ENCODE measurements at places on chromosomes 4 and X.

- peak; percentile 5 for DNase-seq
Observed at GRCh38 chrX:44244008-44244407, 99.5 kb downstream of the EFHC2 start.

DNA sequence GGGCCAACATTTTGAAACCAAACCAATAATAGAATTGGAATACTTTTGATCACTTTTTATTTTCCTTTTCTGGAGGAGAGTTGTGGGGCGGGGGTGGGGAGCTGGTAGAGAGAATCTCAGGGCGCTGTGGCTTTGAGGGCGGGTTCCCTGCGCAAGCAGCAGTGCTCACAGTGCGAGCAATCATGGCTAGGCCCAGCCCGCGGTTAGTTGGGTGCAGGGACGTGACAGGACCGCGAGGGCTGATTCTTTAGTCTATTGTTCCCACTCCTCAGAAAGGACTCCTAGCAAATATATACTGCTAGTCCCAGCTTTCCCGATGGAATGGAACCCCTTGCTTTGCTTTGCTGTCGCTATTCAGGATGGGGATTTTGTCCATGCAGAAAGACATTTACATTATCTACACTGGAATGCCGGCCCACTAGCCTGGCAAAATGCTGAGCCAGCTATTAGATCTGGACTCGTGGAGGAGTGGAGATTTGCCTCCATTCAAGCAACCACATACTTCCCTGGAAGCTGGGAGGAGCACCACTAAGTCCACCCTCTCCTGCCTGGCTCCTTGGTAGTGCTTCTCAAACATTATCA lies 23.9 kb upstream of the APLN start:
- peak; percentile 59 for DNase-seq

- DNase-seq: no peak
Observed at GRCh38 chr4:2361366-2362265, 56.8 kb downstream of the ZFYVE28 start.

DNA sequence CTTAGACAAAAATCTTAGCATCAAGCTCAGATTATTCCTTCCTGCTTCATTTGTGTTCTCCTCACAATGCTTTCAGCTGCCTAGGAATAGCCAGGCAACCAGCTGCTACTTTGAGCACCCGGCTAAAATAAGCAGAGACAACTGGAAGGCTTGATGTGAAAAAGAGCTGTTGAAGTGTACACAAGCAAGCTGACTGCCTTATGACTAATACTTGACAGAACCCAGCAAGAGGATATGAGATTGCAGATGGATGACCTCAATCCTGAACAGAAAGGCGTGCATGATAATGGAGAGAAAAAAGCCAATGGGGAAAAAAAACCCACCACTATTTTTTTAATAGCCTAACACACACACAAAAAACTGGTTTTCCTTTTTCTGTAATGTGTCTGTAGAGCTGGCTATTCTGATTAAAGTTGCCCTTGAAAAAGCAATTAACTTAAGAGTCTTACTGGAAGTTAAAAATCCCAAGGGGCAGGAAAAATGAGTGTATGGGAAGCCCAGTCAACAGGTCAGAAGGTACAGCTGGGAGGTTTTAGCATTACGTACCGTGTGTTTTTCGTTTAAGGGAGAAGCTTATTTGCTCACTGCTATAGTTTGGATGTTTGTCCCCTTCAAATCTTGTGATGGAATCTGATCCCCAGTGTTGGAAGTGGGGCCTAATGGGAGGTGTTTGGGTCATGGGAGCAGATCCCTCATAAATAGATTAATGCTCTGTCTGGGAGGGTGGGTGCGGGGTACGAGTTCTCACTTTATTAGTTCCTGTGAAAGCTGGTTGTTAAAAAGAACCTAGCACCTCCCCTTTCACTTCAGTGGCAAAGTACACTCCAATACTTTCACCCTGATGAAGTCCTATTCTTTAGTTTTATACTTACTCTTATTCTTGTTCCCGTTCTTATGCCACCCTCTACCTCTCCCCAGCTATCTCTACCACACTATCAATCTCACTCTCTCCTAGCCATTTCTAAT lies 37.1 kb upstream of the HERC6 start:
- DNase-seq: no peak

- no peak for DNase-seq
Observed at GRCh38 chr4:173187732-173188131, 19.1 kb downstream of the GALNT7 start.

- DNase-seq: no peak
Observed at GRCh38 chrX:23271026-23271425, 63.6 kb upstream of the PTCHD1 start.

- DNase-seq: no peak
Observed at GRCh38 chrX:100208076-100208475, 202.0 kb downstream of the PCDH19 start.

GRCh38 chr4:123588631-123589241 lies 192.1 kb downstream of the SPRY1 start:
- DNase-seq: no peak

DNA sequence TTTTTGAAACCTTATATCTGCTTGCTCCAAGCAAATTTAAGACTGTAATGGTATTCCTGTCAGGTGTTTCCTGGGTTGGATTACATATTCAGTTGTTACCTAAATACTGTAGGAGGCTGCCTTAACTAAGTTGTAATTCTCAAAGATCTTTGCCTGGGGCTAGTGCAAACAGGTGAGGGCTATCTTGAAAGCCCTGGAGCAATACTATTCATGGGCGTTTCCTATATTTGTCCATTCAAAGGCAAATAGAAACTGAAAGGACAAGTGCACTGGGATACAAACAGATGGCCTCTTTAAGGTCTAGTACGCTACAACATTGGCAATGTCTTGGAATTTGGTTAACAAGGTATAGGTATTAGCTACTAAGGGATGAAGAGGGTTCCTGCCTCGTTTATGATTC lies 84.1 kb upstream of the CT45A1 start:
- no peak for DNase-seq

DNA sequence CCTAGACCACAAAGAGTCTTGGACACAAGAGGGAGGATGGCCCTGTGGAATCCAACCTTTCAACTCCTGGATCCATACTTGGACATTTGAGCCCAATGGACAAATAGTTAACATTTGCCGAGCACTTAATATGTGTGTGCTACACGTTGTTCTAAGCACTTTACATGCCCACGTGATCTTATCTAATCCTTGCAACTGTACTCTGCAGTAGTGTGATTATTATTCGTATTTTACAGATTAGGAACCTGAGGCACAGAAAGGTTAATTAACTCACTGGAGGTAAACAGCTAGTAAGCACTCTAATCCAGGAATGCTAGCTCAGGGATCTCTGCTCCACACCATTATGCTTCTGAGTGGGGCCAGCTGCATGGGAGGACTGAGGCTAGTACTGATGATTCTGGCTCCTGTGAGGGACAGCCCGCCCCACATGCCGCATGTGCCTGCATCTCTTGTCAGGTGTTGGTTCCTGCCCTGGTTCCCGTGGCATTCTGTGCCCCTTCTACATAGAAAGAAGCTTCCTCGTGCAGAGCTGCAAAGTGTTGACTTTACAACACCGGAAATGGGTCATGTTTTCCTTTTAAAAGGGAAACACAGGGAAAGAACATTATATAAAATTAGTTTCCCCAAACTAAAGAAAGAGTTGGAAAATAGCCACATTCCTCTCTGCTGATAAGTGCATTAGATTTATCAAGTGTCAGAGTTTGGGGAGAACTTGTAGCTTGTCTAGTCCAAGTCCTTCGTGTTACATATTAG lies 34.8 kb downstream of the PLAC1 start:
- DNase-seq: no peak

GRCh38 chr4:154719087-154719486 lies 24.7 kb upstream of the LRAT start:
- DNase-seq: no peak

GRCh38 chrX:147832707-147833348 lies 78.9 kb upstream of the FMR1 start:
- no peak for DNase-seq

GRCh38 chr4:1695913-1696312 lies 11.8 kb upstream of the FAM53A start:
- no peak for DNase-seq

DNA sequence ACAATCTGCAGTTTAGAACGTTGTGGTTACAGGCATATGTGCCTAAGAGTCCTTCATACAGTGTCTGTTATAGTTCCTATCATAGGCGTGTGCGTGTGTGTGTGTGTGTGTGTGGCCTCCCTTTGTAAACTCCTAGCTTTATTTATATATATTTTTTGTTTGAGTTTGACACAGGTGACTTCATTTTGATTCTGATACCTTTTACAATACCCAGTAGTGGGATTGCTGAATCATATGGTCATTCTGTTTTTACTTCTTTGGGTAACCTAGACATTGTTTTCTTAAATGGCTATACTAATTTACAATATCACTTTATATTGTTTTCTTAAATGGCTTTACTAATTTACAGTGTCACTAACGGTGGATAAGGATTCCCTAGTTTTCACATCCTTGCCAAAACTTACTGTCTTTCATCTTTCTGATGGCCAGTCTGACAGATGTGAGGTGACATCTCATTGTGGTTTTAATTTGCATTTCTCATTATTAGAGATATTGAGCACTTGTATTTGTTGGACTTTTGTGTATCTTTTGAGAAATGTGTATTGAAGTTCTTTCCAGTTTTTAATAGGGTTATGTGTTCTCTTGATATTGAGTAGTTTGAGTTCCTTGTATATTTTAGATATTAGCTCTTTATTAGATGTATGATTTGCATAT lies 211.1 kb upstream of the NUDT6 start:
- no peak for DNase-seq

GRCh38 chr4:109155084-109155483 lies 147.4 kb downstream of the COL25A1 start:
- DNase-seq: no peak

- no peak for DNase-seq
Observed at GRCh38 chr4:156414406-156414805, 460.7 kb upstream of the CTSO start.

- DNase-seq: peak; percentile 92
Observed at GRCh38 chr4:7042503-7043283, 479 bp upstream of the TADA2B start.

DNA sequence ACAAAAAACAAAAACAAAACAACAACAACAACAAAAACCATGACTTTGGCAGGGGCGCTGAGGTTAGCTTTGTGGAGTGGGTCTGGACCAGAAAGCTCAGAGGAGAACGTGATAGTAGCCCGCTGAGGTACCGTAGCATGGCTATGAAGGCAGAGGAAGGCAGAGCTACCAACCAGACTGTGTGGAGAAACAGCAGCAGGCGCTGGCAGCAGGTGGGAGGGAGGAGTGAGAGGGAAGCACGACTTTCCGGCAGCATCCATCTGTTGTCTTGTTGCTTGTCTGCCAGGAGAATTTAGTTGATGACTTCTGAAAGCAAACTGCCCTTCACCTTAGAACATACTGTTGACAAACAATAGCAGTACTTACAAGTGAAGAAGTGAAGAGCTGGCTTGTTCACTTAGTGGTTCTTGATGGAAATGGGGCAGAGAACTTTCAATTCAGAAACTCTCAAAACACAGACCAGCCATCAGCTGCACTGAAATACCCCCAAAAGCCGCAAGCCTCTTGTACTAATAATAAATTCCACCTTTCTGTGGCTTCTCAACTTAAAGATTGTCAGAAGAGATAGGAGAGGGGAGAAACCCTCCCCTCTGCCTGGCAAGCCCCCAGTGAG lies 447.2 kb downstream of the SLITRK2 start:
- no peak for DNase-seq

GRCh38 chr4:136000246-136000645 lies 1532.0 kb downstream of the PCDH18 start:
- no peak for DNase-seq

GRCh38 chr4:76831711-76832373 lies 66.1 kb downstream of the SOWAHB start:
- no peak for DNase-seq

- DNase-seq: no peak
Observed at GRCh38 chr4:6779667-6780565, 2.6 kb upstream of the KIAA0232 start.

DNA sequence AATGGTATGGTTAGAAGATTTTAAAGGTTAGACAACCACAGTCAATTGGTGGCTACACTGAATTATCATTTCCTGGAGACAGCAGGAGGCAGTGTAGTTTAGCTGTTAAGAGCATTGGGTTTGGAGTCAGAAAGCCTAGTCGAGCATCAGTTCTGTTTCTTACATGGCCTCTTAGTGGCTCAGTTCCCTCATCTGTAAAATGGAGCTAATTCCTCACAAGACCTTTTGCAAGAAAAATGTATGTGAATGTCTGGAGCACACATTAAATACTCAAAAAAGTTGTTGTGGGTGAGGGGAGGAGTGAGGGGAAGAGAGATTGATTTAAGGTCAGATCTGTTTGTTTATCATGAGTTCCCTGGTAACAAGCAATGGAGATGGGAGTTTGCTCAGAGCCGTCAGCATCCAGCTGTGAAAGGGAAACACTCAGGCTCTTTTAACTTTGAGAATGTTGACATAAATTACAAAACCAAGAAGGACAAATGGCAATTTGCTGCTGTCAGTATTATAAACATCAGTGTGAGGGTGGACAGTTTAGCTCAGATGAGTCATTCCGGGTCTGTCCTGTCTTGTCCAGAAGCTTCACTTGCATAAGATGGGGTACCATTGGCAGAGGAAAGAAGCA lies 98.2 kb upstream of the PGRMC2 start:
- no peak for DNase-seq
